GM04503 (cell line): ENCODE measurements at places on chromosomes 3 and 15.
A peak's percentile ranks its signal among the peaks of the same experiment; 100 is the strongest.

GRCh38 chr3:133040696-133041523 lies 2.7 kb downstream of the TMEM108 start:
- peak; percentile 11 for DNase-seq

GRCh38 chr3:151866711-151867410 lies 6.6 kb upstream of the SUCNR1 start:
- no peak for DNase-seq

DNA sequence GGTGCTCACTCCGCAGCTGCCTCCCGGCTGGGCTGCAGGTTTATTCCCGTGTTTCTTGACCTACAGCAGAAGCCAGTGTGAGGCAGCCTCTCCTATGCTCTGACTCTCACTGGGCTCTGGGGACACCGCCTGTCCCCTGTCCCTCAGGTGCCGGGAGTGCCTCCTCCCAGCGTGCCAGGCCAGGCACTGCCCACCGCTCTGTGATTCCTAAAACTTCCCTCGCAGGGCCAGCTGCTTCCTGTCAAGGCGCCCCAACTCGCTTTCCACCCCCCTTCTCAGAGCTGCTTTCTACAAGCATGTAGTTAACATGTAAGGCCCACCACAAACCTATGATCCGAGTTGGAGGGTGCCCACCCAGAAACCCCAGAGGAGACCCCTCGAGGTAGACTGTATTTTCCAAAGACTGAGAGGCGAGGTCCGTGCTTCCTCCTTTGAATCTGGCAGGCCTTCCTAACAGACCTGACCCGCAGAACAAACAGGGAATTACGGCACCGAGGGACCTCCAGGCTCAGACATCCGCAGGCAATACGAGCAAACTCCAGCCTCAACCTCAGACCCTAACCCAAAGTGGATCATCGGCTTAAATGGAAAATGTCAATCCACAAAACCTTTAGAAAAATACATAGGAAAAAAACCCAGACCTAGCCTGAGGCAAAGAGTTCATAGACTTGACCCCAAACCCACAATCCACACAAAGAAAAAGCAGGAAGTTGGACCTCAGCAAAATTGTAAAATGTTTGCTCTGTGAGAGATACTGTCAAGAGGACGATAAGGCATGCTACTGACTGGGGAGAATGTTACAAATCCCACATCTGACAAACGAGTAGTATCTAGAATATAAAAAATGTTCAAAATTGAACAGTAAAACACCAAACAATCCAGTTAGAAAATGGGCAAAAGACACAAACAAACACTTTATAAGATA lies 121.3 kb upstream of the IQSEC1 start:
- no peak for DNase-seq

DNA sequence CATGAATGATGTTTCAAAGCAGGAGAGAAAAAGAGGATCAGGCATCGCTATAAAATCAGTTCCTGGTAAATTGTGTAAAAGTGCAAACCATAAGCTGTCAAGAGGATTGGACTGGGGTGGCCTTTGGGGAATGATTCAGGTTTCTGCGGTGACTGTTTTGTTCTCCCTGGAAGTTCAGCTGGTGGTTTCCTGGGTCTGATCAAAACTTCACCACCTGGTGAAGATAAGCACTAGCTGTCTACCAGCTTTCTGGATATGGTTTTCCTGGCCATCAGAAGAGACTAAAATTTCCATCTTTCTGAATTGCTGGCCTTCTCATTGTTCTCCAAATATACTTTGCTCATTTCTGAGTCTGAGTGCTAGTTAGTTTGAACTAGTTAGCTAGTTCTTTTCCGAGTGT lies 2.7 kb upstream of the NANOGP8 start:
- DNase-seq, result no peak

GRCh38 chr15:31555022-31555421 lies 228.4 kb downstream of the KLF13 start:
- DNase-seq, result no peak

DNA sequence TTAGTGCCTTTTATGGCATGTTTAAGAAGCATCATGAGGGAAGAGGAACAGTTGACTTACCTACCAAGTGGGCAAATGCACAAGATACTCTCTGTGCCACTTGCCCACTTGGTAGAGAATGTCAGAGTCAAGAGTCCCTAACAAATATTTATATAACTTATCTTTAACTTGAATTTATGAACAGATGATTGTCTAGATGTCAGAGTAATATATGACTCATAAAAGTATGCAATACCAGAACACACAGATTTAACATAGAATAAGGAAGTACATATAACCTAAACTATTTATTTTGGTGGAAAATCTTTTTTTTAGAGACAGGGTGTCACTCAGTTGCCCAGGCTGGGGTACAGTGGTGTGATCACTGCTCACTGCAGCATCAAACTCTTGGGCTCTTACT lies 130.0 kb upstream of the NANOGP8 start:
- DNase-seq, result no peak

- no peak for DNase-seq
Measured at GRCh38 chr3:152760591-152760990, 74.3 kb upstream of the P2RY1 start.

GRCh38 chr15:52636459-52636858 lies 42.7 kb downstream of the ATOSA start:
- DNase-seq, result no peak

GRCh38 chr3:104556372-104557078 lies 810.2 kb upstream of the ALCAM start:
- DNase-seq, result no peak

DNA sequence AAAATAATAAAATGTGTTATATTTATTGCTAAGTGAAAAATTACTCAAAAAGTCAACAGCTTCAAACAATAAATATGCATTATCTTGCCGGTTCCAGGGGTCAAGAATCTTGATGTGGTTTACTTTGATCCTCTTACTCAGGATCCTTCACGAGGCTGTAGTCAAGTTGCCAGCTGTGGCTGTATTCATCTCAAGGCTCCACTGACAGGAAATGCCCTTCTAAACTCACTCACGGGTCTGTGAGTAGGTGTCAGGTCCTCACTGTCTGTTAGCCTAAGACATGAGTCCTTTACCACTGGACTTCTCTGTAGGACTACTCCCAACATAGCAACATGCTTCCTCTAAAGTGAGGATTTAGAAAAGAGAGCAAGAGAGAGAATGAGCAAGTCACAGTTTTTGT lies 983.0 kb downstream of the SI start:
- DNase-seq, result no peak

GRCh38 chr3:115784739-115785536 lies 161.6 kb downstream of the GAP43 start:
- DNase-seq, result peak; percentile 95

- no peak for DNase-seq
Measured at GRCh38 chr3:188241072-188241471, 87.1 kb downstream of the LPP start.

- no peak for DNase-seq
Measured at GRCh38 chr15:49817100-49817499, 196.3 kb downstream of the DTWD1 start.

GRCh38 chr3:46558184-46559043 lies 7.7 kb downstream of the LRRC2 start:
- DNase-seq, result peak; percentile 52

DNA sequence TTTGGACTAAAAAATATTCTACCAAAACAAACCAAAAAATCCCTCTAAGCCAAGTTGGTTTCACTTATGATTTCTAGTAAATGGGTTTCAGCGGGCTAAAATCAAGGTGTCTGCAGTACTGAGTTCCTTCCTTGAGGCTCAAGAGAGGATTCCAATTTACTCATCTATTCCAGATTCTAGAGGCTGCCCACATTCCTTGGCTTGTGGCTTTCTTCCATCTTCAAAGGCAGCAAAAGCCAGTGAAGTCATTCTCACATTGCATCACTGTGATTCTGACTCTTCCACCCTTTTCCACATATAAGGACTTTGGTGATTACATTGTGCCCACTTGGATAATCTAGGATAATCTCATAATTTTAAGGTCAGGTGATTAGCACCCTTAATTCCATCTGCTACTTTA lies 48.1 kb downstream of the DPPA2 start:
- DNase-seq, result no peak

DNA sequence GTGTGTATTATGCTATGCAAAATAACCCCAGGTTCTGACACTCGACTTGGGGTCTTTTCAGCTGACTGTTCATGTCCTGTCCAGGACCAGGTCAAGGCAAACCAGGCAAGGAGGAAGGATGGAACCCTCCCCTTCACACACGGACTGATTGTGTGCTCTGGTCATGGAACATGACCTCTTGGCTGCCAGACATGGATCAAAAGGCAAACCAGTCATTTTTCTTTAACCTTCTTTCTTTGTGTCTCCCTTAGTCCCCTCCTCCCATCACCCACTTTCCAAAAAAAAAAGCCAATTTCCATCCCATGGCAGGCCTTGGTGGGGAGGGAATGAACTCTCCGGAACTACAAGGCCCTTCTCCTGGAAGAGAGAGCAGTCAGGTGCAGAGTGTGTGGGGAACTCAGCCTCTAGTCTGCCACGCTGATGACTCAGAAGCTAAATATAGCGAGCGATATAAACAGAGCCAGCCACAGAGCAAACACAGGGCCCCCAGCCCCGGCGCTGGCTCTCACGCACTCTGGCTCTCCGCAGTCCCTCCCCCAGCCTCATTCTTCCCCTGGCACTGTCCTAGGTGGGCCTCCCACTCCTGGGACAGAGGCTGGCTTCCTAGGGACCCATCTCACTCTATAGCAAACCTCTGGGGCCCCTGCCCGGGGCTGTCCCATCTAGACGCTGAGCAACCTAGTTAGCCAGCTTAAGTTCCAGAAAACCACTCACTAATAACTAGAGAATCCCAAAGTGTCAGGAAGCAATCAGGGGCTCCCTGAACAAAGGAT lies 10.0 kb downstream of the BMF start:
- DNase-seq, result no peak

GRCh38 chr15:96162322-96162721 lies 168.2 kb upstream of the NR2F2 start:
- DNase-seq, result no peak

DNA sequence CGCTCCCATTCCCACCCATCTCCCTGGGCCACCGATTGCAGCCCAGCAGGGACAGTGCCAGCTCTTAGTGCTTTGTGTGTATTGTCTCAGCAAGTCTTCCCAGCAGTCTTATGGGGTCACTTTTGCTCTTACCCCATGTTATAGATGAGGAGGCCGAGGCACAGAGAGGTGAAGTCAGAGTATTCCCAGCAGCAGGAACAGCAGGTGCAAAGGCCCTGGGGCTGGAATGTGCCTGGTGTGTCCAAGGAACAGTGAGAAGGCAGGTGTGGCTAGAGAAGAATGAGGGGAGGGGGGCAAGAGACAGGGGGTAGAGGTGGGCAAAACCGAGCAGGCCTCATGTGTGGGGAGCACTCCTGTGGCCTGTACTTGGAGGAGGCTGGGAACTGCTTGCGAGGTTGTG lies 12.8 kb upstream of the DUSP7 start:
- DNase-seq, result no peak

DNA sequence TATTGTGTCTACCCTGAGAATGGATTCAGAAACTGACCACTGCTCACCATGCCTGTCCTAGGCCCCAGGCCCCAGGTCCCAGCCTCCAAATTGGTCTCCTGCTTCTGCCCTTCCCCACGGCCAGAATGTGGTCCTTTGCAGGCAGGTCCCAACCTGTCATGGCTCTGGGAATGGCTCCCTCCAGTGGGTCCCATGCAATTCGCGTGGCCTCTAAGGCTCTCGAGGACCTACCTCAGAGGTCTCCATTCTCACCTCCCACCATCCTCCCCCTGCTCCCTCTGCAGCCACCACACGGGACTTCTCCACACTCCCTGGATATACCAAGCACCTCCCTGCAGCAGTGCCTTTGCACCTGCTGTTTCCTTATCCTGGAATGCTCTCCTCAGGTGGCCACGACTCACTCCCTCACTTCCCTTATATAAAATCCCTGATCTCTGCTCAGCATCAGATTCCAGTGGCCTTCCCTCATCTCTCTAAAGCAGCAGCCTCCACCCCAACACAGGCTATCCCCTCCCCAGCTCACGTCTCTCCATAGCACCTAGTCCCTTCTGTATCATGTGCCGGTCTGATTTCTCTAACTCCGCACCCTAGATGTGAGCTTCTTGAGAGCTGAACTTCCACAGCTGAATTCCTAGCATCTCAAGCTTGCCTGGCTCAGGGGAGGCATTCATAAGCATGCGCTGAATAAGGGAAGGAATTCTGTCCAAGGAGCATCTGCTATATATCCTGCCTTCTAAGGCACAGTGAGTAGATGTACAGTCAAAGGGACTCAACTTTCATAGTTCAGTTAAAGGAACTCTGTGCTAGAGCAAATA lies 56.9 kb downstream of the ARRDC4 start:
- no peak for DNase-seq

DNA sequence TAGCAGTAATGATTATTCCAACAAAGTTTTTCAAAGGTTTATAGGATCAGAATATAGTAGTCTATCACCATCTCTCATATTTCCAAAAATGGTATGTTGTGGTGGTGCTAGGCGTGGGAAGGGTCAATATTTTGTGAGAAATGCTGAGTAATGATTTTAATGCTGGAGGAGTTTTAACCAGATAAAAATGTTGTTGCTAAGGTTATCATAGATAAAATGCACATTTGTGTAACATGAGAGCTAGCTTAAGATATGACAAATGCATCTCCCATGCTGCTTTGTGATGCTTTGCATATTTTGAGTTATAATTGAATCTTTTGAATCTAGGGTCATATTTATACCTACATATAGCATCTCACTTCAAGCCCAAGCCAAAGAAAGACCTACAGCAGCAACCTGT lies 103.9 kb upstream of the ROBO1 start:
- no peak for DNase-seq

DNA sequence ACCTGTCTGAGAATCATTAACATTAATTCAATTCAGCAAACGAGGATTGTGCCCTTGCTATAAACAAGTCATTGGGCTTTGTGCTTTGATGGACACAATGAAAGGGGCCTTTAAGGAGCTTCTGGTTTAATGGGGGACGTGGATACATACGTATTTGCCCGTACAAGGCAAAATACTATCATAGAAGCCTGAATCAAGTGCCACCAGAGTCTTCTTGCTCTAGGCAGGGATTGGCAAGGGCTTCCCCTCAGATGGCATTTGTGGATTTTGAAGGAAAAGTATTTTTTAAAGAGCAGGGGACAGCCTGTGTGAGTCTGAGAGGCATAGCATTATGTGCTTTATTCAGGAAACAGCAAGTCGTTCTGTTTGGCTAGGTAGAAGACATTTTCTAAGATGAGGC lies 83.7 kb upstream of the NEDD4 start:
- no peak for DNase-seq

DNA sequence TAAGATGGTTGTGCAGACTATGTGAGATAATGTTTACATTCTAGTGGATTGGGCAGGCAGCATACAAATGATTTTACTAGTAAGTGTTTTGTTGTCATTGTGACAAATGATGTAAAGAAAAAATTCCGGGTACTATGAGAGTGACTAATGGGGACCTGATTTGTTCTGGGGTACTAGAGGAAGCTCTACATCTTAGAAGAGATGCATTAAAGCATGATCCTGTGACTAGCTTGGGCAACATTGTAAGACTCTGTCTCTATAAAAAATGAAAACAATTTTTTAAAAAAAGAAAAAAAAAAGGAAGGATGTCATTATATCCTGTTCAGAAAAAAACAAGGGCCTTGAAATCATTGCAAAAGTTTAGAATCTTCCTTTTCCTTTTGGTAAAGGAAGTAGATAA lies 58.1 kb upstream of the MYRIP start:
- DNase-seq, result no peak

GRCh38 chr15:74857082-74857655 lies 14.2 kb upstream of the ULK3 start:
- no peak for DNase-seq
